ENCODE measurements at places on chromosomes 4 and X.

DNA sequence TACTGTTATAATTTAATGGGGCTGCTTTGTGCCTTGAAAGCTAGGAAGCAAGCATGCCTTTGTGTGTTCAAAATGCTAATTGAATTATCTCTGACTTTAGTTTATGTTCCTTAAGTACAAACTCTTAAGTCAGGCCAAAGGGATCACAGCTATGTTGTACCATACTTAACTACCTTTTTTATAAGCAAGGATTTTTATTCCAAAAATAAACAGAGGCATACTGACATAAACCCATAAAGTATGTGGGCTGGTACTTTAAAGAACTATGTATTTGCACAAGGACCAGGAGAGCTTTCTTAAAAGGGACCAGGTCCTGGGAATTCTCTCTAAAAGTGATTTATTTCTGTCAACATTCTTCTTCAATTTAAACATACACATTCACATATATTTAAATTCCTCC lies 57.8 kb upstream of the HCCS start:
- no peak for DNase-seq

DNA sequence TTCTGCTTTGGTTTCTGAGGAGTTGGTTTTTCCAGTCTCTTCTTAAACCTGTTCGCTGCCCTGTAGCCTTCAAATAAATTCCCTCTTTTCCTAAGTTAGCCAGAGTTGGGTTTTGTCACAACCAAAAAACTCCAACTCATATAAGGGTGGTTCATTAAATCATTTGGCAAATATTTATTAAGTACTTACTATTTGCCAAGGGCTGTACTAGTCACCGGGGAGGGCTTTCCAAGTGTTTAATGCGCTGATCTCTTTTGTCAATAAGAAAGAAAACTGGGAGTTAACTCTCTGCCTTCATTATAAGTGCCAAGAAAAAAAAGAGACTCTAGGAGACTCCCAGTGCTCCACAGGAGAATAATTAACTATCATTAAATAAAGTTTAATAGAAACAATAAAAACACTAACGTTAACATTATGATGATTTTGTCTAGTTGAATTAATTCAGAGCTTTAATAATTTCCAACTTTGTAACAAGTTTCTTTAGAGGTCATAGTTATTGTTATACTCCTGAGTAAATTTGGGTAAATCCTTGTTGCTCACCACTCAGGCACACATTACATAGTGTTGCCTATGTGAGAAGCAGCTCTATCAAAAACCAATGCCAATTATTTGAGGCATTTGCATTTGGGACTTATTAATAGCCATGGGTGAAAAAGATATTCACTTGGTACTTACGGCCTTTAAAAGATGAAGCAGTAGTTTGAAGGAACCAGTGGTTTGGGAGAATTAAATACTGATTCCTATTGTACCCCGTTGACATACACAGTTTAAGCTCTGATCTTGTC lies 122.5 kb upstream of the TEX13D start:
- no peak for DNase-seq

GRCh38 chrX:13685126-13685763 lies 3.7 kb upstream of the RAB9A start:
- no peak for DNase-seq

DNA sequence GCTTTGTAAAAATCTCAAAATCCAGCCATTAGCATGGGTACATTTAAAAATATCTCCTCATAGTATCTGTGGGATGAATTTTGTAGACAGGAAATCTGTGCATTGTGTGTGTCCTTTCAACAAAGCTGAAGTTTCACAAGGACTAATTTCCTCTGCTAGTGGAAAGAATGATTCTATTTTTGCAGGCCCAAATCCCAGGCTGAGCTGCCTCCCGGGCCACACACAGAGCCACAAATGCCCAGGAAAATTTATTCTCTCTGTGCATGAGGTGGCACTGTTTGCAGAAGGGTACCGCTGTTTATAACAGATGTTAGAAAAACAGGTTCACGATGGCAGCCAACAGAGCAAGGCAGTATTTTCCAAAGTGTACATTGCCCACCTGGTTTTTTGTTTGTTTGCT lies 11.0 kb upstream of the VCX3B start:
- DNase-seq, result no peak

- no peak for DNase-seq
These were observed 32.0 kb downstream of the LAS1L start for GRCh38 chrX:65502618-65503017.

DNA sequence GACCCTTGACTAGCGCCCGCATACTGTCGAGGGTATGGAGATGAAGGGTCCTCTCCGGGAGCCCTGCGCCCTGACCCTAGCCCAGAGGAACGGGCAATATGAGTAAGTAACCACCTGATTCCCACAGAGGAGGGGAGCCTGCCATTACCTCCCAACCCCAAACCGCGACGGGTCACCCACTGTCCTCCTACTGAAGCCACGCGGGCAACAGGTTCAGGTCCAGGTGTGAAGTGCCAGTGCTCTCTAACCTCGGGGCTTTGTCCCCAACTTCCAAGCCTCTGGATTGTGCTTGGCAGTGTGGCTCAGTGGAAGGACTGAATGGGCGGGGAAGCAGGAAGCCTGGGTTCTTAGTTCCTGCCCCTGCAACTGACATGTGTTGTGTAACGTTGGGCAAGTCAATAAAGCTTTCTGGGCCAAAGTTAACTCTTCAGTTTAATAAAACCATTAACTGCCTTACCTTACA lies 694 bp downstream of the OCRL start:
- DNase-seq, result no peak

DNA sequence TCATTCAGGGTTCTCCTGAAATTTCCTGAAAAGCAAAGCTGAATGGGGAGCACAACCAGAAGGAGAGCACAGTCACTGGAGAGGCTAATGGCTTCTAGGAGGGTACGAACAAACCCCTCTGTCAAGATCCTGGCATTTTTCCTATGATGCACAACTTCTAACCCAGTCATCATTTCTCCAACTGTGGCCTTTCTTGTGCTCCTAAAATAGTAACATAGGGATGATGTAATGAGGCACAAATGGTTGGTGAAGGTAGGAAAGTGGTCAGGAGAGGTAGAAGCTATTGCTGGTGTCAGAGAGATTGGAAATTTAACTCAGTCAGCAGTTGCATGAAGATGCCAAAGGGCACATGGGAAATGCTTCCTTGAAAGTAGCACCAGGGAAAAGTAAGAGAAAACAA lies 52.7 kb downstream of the SLC10A7 start:
- DNase-seq, result no peak

- DNase-seq, result no peak
These were observed 221.9 kb downstream of the LHFPL1 start for GRCh38 chrX:112457788-112458187.

- DNase-seq, result peak; percentile 20
These were observed 61.3 kb downstream of the SEPTIN11 start for GRCh38 chr4:77010841-77011354.

- DNase-seq, result no peak
These were observed 914 bp downstream of the MYOZ2 start for GRCh38 chr4:119136546-119136945.

DNA sequence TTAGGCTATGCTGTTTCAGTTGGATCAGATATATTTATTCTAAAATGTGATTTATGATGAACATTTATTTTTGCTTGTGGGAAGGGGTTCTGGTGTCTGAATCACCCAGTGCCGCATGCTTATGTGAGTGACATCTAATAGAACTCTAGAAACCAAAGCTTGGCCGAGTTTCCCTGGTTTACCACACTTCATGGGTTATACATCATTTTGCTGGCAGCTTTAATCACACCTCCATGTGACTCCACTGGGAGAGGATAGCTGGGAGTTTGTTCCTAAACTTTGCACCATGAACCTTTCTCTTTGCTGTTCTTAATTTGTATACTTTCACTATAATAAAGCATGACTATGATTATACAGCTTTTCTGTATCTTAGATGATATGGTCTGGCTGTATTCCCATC lies 382.9 kb downstream of the INPP4B start:
- DNase-seq, result no peak

- DNase-seq, result no peak
These were observed 495.4 kb downstream of the PCDH19 start for GRCh38 chrX:99914635-99915034.

Measured in inflammatory macrophage treated with lipopolysaccharide for 1 hour (primary cell).